GM04503 (cell line): ENCODE measurements at places on chromosomes 4 and X.
A peak's percentile ranks its signal among the peaks of the same experiment; 100 is the strongest.

DNA sequence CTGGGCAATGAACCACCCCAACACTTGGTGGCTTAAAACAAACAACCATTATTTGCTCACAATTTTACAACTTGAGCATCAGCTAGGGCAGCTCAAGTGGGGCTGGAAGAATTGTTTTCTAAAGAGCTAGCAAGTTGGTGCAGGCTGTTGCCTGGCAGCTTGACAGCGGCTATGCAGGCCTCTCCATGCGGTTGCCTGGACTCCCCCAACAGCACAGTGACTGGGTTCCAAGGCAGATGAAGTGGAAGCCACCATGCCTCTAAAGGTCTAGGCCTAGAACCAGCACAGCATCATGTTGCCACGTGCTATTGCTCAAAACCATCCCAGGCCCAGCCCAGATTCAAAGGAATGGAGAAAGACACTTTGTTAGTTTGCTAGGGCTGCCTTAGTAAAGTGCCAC lies 114.8 kb downstream of the BCOR start:
- DNase-seq, result no peak

DNA sequence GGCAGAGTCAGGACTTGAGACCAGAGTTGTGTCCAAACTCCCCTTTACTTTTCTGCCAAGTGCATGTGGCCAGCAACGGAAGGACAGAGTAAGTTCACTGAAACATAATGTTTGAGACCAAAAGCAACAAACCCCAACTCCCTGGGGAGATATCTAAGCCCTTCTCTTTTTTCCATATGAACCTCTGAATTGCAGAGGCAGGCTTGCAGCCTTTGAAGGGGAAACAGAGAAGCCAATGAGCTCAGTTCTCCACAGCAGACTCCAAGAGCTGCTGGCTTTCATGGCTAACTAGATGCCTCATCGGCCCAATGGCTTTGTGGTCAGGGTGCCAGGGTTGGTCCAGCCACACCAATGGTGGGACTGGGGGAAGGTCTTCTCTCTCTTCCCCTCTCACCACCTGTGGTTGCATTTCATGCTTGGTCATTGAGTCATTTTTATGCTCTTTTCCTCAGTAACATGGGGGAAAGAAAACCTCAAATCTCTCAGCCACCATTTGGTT lies 34.0 kb downstream of the STARD8 start:
- peak; percentile 35 for DNase-seq

GRCh38 chr4:89724716-89725115 lies 112.2 kb downstream of the SNCA start:
- DNase-seq, result peak; percentile 31

GRCh38 chr4:88826771-88827170 lies 129.1 kb upstream of the NAP1L5 start:
- no peak for DNase-seq

- DNase-seq, result no peak
Observed at GRCh38 chr4:70747874-70748273, 26.1 kb downstream of the RUFY3 start.

DNA sequence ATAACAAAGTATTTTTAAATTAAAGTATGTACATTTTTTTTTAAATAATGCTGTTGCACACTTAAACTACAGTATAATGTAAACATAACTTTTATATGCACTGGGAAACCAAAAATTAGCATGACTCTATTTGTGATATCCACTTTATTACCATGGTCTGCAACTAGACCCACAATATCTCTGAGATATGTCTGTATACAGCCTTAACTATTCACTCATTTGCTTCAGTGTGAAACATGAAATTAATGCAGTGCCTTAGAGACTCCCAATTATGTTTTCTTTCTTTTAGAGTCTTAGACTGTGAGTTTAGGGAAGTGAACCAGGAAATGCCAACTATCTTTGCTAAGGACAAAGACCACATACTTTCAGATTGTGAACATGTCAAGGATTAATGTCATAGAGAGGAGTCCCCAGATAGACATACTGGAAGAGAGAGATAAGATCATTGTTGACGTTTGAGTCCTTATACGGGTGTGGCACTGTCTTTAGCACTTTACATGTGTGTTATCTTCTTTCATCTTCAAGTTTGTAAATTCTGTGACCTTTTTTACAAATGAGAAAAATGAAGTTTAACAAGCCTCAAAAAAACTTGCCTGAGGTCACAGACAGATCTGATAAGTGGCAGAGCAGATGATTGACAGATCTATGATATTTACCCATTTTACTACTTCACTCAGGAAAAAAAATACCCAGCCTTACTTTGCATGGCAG lies 23.2 kb downstream of the CXorf58 start:
- DNase-seq, result no peak

GRCh38 chr4:179353786-179354185 lies 1911.5 kb upstream of the AGA start:
- no peak for DNase-seq

GRCh38 chrX:79466636-79467035 lies 99.5 kb upstream of the ITM2A start:
- DNase-seq, result no peak

- DNase-seq, result no peak
Observed at GRCh38 chr4:82589756-82590155, 28.0 kb upstream of the TMEM150C start.

GRCh38 chr4:158541506-158541905 lies 19.8 kb downstream of the RXFP1 start:
- no peak for DNase-seq

DNA sequence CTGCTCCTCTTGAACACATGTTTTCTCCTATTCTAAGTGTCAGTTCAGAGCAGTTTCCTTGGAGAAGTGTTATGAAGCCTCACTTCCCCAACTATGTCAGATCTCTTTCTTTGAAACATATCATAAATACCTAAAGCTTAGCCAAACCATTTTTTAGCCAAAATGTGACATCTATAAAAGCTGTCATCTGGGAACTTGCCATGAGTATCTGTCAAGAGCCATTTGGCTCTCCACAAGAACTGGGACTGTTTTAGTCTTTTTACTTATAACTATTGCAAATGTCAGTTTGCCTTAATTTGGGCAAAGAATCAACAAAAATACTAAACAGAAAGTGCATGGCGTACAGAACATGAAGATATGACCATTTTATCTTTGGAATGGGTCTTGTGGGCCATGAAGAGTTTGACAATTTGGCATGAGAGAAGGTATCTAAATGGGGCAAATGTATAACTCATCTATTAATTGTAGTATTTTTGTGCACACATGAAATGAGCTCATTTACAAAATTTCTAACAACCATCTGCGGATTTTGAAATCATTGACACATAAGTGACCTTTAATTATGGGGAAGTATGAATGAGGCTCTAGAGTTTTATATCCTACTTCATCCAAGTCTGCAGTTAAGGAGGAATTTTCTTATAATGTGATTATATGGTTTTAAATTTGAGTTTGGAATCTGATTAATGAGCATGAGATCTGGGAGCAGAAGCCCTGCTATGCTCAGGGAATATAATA lies 129.1 kb upstream of the PACRGL start:
- no peak for DNase-seq

GRCh38 chrX:33106737-33107136 lies 104.6 kb downstream of the DMD start:
- DNase-seq, result no peak

- no peak for DNase-seq
Observed at GRCh38 chrX:132043977-132044376, 20.9 kb downstream of the STK26 start.

GRCh38 chr4:153790962-153791551 lies 2.2 kb upstream of the SFRP2 start:
- DNase-seq, result no peak

GRCh38 chr4:8920289-8920965 lies 48.8 kb upstream of the HMX1 start:
- DNase-seq, result no peak

DNA sequence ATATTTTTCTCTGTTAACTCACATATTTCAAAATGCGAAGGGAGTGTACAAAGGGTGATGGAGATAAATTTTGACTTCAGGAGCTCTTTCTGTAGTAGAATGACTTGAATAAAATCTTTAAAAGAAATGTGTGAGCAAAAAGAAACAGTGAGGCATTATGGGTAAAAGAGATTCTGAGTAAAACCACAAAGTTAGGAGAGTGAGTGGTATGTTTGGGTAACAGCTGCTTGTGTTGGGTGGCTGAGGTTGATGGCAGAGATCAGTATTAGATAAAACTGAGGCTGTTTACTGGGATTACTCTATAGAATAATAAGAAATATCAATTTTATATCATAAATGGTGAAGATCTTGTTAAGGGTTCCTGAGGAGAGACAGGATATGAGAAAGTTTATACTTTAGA lies 434.2 kb upstream of the AMOT start:
- DNase-seq, result no peak

DNA sequence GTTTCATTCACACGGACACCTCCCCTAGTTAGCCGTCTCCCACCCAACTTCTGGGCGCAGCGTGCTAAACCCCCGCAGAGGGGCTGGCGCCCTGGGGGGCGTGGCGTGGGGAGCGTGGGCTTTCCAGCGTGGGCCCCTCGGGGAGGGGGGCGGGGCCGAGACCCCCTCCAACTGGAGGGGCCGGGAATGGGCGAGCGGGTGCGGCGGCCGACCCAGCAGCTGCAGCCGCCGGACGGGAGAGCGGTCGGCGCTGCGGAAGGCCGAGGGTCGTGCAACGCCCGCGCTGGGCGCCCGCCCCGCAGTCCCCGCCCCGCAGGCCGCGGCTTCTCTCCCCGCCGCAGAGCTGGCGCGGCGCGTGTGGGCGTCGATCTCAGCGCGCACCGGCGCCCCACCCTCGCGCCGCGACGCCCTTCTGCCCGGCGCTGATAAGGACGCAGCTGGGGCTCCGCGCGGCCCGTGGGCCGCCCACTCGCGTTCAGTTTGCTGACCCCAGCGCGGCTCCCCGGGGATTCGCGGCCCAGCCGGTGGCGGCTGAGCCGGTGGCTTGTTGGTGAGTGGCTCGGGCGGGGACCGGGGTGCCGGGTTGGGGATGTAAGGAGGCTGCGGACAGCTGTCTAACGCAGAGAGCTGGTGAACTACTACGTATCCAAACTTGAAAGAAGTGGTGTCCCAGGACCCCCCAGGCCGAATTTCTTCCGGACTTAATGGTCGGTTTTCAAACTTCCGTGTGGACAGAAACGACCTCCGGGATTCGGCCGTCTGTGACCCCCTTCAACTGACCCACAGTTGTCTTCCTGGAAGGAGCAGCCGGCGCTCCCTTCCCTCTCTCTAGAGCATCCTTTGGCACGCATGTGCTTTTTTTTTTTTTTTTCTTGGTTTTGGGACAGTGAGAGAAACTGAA lies 1.5 kb downstream of the FHDC1 start:
- DNase-seq, result no peak

DNA sequence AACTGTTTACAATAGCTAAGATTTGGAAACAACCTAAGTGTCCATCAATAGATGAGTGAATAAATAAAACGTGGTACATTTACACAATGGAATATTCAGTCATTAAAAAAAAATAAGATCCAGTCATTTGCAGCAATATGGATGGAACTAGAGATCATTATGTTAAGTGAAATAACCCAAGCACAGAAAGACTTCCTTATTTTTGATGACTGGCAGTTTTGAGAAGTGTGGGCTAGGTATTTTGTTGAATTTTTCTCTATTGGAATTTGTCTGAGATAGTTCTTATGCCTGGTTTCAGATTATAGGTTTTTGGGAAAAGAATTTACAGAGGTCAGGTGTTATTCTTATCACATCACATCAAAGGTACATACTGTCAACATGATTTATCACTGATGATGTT lies 293.8 kb upstream of the ARSJ start:
- no peak for DNase-seq

- DNase-seq, result no peak
Observed at GRCh38 chr4:7782783-7783182, 156.9 kb downstream of the AFAP1 start.
